Iris pigment epithelial cell (primary cell): ENCODE measurements at places on chromosomes 13 and 19.

- DNase-seq = peak; percentile 54
Observed at GRCh38 chr13:26946684-26947343, 186.2 kb upstream of the GPR12 start.

DNA sequence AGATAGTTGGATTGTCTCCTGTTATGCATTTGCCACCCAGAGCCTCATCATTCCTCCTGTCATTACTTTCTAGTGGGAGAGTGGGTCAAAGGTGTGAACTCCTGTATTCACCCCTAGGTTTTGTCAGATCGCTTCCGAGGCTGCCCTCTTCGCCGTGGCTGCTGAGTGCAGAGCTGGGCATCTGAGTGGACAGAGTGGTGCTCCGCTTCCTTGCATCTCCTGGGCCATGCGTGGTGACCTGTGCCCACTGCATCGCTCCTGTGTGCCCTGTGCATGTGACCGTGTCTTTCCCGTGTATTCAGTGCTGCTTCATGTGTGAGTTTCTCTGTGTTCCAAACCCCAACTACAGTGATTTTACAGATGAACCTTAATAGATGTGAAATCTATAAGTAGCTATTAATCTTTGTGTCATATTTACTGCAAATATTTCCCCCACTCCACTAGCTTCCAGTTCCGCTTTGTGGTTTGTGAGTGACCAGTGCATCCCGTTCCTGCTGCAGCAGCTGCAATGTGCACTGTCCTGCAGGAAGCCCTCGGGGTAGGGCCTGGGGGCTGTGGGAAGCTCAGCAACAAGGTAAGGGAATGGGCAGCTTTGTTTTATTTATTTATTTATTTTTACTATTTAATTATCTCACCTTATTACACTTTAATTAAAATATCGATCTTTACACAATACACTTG is 53.1 kb downstream of the C13orf46 start:
- no peak for DNase-seq

DNA sequence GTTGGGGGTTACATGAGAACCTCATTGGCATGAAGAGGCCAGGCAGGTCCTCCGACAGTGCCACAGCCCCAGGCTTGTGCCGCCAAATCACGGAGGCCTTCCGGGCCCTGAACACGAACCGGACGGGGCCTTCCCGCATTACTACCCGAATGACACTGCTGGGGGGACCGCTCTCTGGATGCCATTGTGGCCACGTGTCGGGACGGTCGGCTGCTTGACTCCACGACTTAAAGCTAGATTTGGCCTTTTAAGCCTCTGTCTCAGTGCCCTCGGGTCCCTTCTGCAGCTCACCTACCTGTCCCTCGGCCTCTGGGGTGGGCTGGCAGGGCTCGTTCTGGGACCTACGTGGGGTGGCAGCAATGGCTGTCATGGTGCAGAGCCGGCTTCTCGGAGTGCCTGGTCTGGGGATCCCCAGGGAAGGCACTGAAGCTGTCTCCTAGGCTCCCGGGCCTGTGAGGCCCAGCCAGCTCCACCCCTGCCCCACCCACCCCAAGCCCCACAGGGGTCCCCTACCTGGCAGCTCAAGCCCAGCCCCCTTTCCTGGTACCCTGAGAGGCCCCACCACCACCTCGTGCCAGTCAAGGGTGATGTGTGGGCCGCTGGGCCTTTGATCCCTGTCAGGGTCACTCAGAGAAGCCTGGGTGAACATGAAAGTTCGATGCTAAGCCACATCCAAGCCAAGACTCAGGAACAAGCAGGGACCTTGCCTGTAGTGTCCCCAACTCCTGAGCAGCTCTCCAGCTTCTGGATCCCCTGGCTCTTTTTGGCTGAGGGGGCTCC is 245.8 kb upstream of the SGCG start:
- no peak for DNase-seq

DNA sequence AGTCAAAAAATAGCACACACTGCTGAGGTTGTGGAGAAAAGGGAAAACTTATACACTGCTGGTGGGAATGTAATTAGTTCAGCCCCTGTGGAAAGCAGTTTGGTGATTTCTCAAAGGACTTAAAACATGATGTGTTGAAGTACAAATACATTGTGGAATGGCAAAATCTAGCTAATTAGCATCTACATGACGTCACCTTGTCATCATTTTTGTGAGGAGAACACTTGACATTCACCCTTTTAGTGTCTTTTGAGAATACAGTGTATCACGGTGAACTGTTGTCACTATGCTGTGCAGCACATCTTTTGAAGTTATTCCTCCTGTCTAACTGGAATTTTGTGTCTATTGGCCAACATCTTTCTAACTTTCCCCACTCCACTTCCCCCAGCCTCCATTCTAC is 5.6 kb downstream of the OR7A10 start:
- DNase-seq = no peak

- DNase-seq = no peak
Observed at GRCh38 chr19:39514840-39515550, at the start of gene SELENOV. SELENOV (plus strand) TSS chr19:39515139; CDS start chr19:39515213, 74 bp downstream.

- DNase-seq = peak; percentile 5
Observed at GRCh38 chr13:76609643-76610042, 276.6 kb downstream of the KCTD12 start.

- no peak for DNase-seq
Observed at GRCh38 chr19:7740682-7741054, 6.7 kb downstream of the CD209 start.

DNA sequence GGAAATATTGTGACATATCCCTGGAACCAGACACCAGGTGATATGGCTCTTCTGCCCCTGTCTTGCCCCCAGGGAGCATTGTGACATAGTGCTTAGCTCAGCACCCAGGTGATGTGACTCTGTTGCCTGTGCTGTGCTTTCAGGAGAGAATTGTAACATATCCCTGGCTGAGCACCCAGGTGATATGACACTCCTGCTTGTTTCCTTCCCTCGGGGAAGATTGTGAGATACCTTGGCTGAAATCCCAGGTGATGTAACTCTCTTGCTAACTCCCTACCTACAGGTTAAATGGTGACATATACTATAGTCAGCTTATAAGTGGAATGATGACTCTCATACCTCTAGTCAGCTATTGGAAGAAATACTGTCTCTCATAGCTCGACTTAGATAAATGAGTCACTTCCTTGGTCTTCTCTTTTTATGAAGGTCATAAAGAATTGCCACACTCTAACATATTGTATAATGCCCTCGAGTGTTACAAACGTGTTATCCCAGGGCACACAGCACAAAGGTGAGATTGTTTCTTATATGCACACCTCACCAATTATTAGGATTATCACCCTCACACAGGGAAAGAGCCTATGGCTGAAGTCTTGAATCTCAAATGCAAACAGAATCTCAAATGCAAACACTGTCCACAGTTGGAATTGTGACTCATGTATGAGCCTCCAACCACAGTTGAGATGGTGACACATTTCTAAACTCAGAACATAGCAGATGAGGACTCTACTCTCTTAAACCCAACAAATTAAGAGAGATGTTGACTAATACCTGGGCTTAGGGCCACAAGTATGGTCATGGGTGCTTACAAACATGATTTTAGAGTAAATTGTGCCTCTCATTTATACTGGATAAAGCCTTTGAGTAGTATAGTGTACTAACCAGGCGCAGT is 32.7 kb upstream of the ZNF254 start:
- DNase-seq = peak; percentile 87

GRCh38 chr19:36773223-36773579 is 594 bp upstream of the ZNF850 start:
- DNase-seq = no peak

- DNase-seq = peak; percentile 10
Observed at GRCh38 chr13:59447031-59447430, 716.7 kb downstream of the DIAPH3 start.

DNA sequence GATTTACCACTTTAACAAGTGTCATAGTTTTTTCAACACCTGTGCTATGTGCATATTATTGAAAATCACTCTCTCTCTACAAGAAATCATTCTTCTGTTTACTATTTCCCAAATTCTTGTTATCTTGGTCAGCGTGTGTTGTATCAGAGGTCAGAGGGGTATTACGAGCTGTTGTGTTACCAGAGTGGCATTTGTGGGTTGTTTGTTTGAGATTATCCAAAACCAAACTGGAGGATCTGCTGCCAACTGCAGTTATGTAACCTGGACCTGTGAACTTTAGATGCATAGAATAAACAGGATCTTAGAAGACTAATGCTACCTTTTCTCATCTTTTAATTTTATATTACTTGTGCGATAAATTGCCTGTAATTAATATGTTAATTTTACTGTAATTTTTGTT is 1751.4 kb upstream of the SPRY2 start:
- DNase-seq = no peak

DNA sequence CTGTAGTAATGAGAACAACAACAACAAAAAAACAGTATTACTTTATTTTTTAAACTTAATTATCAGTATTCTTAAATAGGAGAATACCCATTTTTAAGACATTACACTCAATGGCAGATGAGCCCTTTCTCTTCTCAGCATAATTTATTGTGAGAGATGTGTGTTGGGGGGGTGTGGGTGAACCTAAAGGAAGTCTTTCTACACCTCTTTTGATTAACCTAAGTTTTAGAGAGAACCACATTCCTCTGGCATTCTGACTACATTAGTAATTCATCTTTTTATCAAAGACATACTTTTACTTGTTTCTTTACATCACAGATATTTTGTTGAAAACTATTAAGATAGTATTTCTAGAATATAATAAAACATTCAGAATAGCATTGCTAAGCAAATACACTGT is 890.9 kb downstream of the PCDH9 start:
- DNase-seq = peak; percentile 20

GRCh38 chr19:54107876-54108490 is 5.3 kb downstream of the NDUFA3 start:
- DNase-seq = no peak

GRCh38 chr13:87810391-87810801 is 139.2 kb downstream of the SLITRK5 start:
- no peak for DNase-seq

DNA sequence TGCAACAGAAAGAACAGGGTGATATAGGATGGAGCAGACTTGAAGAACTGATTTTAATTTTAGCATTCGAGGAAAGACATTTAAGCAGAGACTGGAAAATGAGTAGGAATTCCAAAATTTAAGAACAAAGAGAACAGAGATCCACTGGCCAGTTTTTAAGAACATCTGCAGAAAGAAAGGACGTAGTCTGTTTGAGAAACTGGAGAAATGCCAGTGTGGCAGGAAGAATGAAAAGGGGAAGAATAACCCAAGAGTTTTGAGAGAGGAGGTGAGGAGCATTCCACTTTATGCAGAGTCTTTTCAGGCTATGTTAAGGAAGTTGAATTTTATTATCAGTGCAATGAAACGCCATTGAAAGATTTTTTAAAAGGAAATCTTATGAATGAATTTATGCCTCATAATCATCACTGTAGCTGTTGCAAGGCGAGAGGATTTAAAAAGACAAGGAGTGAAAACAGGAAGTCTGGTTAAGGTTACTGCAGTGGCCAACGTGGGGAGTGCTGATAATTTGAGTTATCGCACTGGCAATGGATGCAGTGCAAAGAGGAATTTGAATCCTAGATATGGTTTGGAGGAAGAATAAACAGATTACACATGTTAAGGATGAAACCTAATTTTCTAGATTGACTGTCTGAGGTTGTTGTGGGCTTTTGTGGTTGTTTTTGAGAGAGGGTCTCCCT is 253.8 kb downstream of the DACH1 start:
- no peak for DNase-seq

- no peak for DNase-seq
Observed at GRCh38 chr19:40257096-40257517, 28.0 kb downstream of the AKT2 start.

- no peak for DNase-seq
Observed at GRCh38 chr13:72132075-72132474, 265.1 kb upstream of the DACH1 start.

- DNase-seq = peak; percentile 8
Observed at GRCh38 chr19:19137556-19138108, 646 bp downstream of the TMEM161A start.
